ENCODE measurements at places on chromosomes 16 and 17.

GRCh38 chr16:52383119-52383518 is 163.8 kb downstream of the TOX3 start:
- no peak for DNase-seq

DNA sequence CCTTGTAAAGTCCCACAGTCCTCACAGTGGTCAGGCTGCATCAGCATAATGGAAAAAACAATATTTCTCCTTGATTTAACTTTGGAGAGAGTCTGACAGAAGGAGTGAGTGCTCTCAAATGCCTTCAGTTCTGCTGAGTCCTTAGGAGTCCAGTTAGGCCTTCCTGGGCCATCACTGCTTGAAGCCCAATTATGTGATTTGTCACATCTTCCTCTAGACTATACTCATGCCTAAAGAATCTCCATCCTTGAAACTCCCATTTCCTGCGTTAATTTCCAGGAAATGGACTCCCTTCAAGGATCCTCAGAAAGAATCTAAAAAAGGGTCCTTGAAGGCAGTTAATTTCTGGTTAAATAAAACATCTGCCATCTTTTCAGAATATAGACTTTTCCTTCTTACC is 52.8 kb downstream of the SLFN5 start:
- no peak for DNase-seq

- peak; percentile 6 for DNase-seq
Measured at GRCh38 chr17:34499576-34499975, 79.8 kb upstream of the TMEM132E start.

- DNase-seq: no peak
Measured at GRCh38 chr17:6969323-6969726, 26.5 kb upstream of the ALOX12 start.

GRCh38 chr16:65624666-65625065 is 502.8 kb upstream of the CDH11 start:
- no peak for DNase-seq

- no peak for DNase-seq
Measured at GRCh38 chr16:66273053-66273452, 93.4 kb upstream of the CDH5 start.

DNA sequence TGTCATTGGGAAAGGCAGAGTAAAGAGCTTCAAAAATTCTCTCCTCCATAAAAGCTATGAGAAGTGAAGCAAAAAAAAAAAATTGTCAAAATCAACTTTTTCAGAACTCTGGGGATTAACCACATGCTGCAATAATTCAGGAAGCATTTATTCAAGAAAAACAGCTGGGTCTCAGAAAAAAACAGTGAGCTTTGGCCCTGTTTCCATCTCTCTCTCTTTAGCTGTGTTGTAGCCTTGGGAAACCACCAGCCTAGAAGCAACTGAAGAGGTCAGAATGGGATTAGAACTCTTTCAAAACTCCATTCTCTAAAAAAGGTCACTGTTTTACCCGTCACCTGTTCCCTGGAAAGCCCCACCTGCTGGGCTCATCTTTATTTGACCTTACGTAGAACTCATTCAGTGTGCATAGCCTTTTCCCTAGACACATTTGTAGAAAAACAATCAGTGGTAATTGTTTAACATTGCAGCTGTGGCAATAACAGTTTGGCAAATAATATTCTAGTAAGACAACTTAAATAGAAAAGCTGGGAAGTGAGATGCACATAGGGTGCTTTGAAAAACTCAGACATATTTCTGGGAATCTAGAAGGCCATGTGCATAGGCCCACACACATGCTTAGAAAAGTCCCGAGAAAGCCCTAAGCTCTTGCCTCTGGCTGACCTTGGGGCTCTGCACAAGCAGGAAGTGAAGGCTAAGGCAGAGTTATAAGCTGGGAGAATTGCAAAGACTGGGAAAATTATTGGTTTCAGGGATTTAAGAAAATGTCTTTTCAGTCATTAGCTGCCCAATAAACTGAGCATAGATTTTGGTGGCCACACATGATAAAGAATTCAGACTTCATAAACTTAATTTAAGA is 18.0 kb downstream of the SLC5A11 start:
- DNase-seq: no peak

DNA sequence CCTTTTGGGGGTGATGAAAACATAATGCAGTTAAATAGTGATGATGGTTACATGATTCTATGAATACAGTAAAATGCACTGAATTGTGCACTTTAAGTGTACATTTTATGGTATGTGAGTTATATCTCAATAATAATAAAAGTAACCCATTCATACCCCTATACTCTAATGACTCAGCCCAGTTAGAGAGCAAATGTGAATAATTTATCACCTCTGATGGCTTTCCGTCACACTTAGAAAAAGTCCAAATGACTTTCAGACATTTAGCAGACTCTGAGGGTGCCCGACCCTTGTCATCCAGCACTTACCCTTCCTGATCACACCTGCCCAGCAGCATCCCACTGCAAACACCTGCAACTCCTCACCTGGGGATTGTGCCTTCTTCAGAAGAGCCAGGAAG is 148.1 kb upstream of the MAF start:
- no peak for DNase-seq

GRCh38 chr17:70825321-70826125 is 656.2 kb downstream of the KCNJ2 start:
- DNase-seq: no peak

DNA sequence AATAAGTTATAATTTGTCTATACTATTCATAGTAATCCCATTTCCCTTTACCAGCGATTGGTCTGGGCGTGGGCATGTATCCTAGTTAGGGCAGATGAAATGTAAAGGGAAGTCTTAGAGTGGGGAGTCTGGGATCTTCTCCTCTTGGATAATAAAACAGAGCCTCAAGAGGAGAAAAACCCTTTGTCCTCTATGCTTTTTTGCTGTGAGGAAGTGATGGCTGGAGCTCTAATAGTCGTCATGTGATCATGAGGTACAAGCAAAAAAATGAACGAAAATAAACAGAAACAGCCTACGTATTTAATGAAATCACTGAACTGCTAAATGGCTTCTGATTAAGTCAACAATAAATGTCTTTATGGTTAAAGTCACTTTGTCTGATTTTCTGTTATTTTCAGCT is 26.8 kb downstream of the EFCAB5 start:
- DNase-seq: no peak

- no peak for DNase-seq
Measured at GRCh38 chr17:1312261-1312870, 32.9 kb downstream of the TRARG1 start.

DNA sequence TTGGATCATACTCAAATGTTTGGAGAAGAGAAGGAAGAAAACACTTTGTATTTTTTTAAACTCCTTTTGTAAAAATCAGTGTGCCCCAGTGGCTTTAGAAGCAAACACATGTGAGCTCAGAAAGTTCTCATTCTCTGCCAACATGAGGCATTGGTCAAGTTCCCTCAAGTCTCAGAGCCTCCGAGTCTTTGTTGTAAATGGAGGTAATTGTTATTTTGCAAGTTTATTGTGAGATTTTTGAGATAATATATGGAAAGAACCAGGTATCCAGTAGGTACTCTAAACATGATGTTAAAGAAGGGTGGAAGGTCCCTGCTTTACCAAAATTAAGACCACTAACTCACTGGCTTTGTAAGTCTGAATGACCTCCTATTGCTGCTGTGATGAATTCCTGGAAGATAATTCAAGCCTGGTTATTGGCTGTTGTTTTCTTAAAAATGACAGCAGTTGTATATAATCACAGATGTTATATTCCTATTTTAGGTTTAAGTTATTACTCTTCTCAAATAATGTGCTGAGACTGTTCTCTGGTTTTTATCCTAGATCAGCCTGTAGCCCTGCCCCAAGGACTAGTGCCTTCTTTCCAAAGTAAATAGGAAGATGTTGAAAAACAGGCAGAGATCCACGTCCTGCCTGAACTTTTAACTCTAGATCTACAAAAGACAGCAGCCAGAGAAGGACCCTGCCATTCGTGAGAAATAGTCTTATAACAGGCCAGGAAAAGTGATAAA is 2.4 kb downstream of the HLF start:
- DNase-seq: no peak

DNA sequence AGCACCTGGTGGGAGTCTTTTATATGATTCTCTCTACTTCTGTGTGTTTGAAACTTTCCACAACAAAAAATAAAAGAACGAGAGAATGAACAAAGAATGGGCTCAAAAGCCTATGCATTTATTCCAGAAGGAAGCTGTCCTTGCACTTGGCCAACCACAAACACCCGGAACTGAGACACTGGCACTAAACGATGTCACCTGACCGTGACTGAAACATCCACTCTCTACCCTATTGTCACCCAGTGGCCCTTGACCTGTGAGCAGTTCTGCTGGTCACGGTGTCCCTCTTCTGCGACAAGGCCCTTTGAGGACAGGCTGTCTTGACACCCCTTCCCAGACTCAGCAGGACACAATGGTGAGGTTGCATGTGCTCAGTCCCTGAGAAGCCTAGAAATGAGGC is 56.6 kb downstream of the TEKT5 start:
- DNase-seq: no peak

DNA sequence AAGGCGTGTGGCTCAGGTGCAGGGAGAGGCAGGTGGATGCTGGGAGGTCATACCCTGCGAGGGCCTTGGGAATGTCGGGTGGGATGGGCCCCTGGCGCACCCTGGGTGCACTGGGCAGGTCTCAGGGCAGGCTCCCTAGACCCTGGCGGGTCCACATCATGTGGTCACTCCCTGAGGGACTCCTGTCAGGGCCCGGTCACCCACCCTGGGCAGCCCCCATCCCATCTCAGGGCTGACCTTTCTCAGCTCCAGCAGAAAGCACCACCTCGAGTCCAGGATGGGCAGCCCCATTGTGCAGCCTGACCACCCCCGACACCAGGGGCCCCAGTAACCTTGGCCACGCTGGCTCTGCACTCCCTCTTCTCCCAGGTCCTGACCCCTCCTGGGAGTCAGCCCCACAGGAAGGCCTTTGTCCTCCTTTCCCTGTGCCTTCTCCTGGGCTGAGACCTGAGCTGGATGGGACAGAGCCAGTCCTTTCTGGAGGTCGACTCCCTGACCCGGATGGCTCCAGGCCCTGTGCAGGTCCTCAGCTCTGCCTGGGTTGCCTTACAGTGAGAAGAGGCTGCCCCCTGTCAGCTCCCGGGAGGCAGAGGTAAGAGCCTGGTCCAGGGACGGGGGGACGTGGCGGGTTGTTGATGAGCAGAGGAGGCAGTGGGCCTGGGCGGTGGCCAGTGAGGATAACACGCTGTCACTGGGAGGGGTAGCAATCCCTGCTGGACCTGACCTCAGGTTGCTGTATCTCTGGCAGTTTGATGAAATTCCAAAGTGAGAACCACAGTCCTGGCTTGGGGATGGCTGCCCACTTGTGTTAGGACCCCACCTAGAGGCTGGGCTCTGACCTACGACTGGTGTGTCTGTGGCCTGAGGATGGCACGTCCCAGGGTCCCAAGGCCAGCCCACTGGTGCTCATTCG is 77.9 kb downstream of the GOSR1 start:
- DNase-seq: no peak

GRCh38 chr16:89417352-89417751 is 73.0 kb downstream of the ANKRD11 start:
- DNase-seq: no peak

GRCh38 chr16:13594823-13595222 is 325.1 kb upstream of the ERCC4 start:
- DNase-seq: no peak

GRCh38 chr16:81645266-81645694 is 133.8 kb upstream of the PLCG2 start:
- peak; percentile 88 for DNase-seq

DNA sequence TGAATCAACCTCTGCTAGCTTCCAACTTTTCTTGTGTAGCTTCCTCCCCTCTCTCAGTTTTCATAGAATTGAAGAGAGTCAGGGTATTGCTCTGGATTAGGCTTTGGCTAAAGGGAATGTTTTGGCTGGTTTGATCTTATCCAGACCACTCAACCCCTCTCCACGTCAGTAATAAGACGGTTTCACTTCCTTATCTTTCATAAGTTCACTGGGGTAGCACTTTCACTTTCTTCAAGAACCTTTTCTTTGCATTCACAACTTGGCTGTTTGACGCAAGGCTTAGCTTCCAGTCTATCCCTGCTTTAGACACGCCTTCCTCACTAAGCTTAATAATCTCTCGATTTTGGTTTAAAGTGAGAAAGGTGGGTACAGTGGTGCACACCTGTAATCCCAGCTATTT is 29.7 kb upstream of the OR1A2 start:
- no peak for DNase-seq

- no peak for DNase-seq
Measured at GRCh38 chr17:40170325-40170724, 6.9 kb upstream of the RAPGEFL1 start.

DNA sequence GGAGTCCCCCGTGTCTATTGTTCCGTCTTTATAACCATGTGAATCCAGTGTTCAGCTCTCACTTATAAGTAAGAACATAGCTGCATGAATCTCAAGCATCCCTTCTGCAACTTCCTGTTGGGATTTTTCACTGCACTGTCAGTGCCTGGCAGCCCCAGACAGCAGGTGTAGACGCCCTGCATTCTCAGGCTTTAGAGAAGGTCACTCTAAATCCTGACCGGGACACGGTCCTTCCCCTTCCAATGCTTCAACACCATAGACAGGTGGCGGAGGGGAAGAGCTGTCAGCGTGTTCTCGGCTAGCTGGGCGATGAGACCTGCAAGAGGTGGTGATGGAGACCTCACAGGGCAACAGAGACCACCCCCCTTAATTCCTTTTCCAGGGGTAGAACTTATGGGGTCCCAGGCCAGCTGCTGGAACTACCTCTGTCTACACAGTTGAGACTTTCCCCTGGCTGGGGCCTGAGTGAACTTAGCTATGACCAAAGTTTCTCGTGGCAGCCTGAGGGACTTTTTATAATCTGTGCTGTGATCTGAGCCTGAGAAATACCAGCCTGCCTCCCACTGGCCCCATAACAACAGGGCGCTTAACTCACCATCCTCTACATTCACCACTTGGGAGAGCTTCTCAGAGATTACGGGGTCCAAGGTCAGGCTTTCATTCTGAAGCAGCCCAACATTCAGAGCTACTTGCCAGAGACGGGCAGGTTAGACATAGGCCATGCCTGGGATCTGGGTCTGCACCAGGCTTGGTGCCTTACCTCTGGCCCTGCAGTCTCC is 143.2 kb upstream of the TNRC6C start:
- no peak for DNase-seq

DNA sequence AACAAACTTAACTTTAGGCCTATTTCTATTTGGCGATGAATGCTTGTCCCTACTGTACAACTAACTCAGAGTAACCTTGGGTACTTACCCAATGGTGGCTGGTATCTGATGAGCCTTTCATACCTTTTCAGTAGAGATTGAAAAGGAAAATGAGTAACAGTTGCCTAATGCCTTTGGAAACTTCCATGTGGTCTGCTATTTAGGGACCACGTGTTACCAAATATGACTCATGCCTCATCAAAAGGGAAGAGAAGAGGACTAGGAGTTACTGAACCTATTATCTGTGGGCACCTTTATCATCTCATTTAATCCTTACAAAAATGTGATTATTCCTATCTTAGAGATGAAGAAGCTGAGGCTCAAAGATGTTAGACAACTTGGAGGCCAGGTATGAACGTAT is 8.1 kb downstream of the MYOCD start:
- DNase-seq: no peak

DNA sequence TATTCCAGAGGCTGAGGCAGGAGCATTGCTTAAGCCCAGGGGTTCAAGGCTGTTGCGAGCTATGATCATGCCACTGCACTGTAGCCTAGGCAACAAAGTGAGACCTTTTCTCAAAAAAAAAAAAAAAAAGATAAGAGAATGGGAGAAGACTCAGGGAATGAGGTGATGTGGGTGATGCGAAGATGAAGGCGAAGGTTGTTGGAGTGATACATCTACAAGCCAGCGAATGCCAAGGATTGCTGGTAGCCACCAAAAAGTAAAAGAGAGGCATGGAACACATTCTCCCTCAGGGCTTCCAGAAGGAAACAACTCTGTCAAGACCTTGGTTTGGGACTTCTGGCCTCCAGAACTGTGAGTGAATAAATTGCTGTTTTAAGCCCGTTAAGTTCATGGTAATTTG is 26.0 kb upstream of the CNEP1R1 start:
- DNase-seq: no peak

GRCh38 chr16:70801611-70802010 is 653 bp upstream of the VAC14 start:
- DNase-seq: no peak

Measured in astrocyte of the cerebellum (primary cell).